Sigmoid colon (tissue), 7 donors: ENCODE measurements at places on chromosomes 3 and 15. TPM values are rescaled to one million over a fixed set of nuclear protein-coding genes. Genes with fewer than 3 reads are reported as not detected.

- H3K36me3 ChIP-seq = no peaks in the 10 kb centered on the region
- H3K27me3 ChIP-seq = no peaks in the 10 kb centered on the region
- H3K4me3 ChIP-seq = no peak overlapping the region
- peak overlapping the region; percentile 63 for H3K27ac ChIP-seq
Measured at GRCh38 chr3:115021061-115021460, 126.0 kb downstream of the ZBTB20 start.

Gene TTLL13
- total RNA-seq = not detected

Gene KBTBD12
- 3.0 TPM for total RNA-seq

- H3K4me1 ChIP-seq = no peaks in the 10 kb centered on the region
- no peaks in the 10 kb centered on the region for H3K36me3 ChIP-seq
- H3K27me3 ChIP-seq = no peaks in the 10 kb centered on the region
- H3K27ac ChIP-seq = no peak overlapping the region
- H3K4me3 ChIP-seq = no peak overlapping the region
Measured at GRCh38 chr3:55014081-55014480, 86.2 kb upstream of the LRTM1 start.

GRCh38 chr3:100080573-100080972, 33.7 kb downstream of the FILIP1L start:
- H3K4me3 ChIP-seq = no peak overlapping the region
- no peak for DNase-seq
- peak overlapping the region; percentile 31 for H3K27ac ChIP-seq
- no peaks in the 10 kb centered on the region for H3K27me3 ChIP-seq
- H3K36me3 ChIP-seq = no peaks in the 10 kb centered on the region
- no peaks in the 10 kb centered on the region for H3K4me1 ChIP-seq

- DNase-seq = no peak
- no peaks in the 10 kb centered on the region for H3K27me3 ChIP-seq
- H3K27ac ChIP-seq = no peak overlapping the region
- H3K4me3 ChIP-seq = no peak overlapping the region
- no peaks in the 10 kb centered on the region for H3K36me3 ChIP-seq
Measured at GRCh38 chr3:186879781-186880180, 37.3 kb downstream of the ADIPOQ start.

Gene TRPM1
- total RNA-seq = not detected

DNA sequence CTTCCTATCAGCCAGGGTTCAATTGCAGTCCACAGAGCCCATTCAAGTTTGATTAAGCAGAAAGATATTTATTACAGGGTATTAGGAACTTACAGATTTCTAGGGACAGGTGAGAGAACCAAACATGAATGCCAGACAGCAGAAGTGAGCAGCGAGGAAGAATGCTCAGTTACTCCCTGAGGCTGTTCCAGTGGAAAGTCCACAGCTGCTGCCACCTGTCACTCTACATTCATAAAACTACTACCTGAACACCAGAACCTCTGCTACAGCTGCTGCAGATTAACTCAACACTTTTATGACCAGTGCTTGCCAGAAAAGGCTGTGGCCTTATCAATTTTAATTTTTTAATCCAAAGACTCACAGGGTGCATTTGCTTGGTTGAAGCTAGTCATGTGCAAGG, 325.4 kb upstream of the ONECUT1 start:
- no peaks in the 10 kb centered on the region for H3K4me1 ChIP-seq
- no peaks in the 10 kb centered on the region for H3K36me3 ChIP-seq
- no peak for DNase-seq
- H3K27ac ChIP-seq = no peak overlapping the region
- no peaks in the 10 kb centered on the region for H3K27me3 ChIP-seq
- no peak overlapping the region for H3K4me3 ChIP-seq

GRCh38 chr3:112802338-112802737, 44.3 kb downstream of the CD200R1L start:
- no peaks in the 10 kb centered on the region for H3K27me3 ChIP-seq
- no peaks in the 10 kb centered on the region for H3K36me3 ChIP-seq
- no peak for DNase-seq
- peaks cover 8% of the 10 kb centered on the region for H3K4me1 ChIP-seq

DNA sequence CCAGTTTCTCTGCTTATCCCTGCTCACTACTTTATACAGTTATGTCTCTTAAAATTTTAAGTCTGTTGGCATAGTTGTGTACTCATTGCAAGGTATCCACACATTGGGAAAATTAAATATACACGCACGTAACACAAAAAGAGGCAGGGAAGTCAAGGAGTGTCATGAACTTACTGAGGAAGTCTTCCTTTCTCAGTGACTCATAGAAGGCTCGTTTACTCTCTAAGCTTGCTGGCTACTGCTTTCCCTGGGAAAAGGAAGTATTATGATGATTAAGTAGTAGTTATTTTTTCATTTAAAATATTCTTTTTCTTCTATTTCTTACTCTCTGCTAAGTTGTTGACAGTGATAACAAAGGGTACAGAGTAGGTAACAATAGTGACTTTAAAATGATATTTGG, 287.3 kb downstream of the UBE2E2 start:
- H3K36me3 ChIP-seq = no peaks in the 10 kb centered on the region
- no peak overlapping the region for H3K4me3 ChIP-seq
- H3K27ac ChIP-seq = no peak overlapping the region

Gene SCN11A
- total RNA-seq = 3.0 TPM

GRCh38 chr3:123072152-123072551, 5.3 kb downstream of the PDIA5 start:
- DNase-seq = no peak
- H3K27ac ChIP-seq = peak overlapping the region; percentile 28
- H3K36me3 ChIP-seq = no peaks in the 10 kb centered on the region
- H3K4me3 ChIP-seq = no peak overlapping the region

DNA sequence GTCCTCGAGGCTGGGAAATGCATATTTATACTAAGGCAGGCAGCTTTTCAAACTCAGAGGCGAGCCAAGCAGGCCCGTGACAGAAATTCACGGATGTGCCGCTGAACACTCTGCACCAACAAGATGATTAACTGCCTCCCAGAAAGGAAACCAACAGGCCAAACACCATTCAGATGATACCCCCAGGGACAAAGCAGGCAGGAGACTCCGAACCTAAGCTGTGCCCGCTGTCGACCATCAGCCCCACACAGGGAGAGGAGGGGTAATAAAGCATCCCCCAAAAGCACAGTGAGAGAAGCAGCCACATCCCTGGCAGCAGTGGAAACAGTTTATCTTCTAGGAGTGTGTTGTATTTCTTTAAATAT, 31.8 kb downstream of the ADAMTS17 start:
- no peaks in the 10 kb centered on the region for H3K36me3 ChIP-seq
- DNase-seq = no peak
- no peak overlapping the region for H3K4me3 ChIP-seq

GRCh38 chr3:169914321-169914720, 2.9 kb downstream of the SAMD7 start:
- H3K36me3 ChIP-seq = no peaks in the 10 kb centered on the region
- no peaks in the 10 kb centered on the region for H3K27me3 ChIP-seq

- no peak overlapping the region for H3K4me3 ChIP-seq
- no peaks in the 10 kb centered on the region for H3K27me3 ChIP-seq
- no peak for DNase-seq
- H3K36me3 ChIP-seq = no peaks in the 10 kb centered on the region
Measured at GRCh38 chr3:11716573-11717290, 73.0 kb upstream of the VGLL4 start.

- DNase-seq = no peak
- no peaks in the 10 kb centered on the region for H3K36me3 ChIP-seq
Measured at GRCh38 chr3:146585156-146585555, 20.0 kb downstream of the PLSCR5 start.

DNA sequence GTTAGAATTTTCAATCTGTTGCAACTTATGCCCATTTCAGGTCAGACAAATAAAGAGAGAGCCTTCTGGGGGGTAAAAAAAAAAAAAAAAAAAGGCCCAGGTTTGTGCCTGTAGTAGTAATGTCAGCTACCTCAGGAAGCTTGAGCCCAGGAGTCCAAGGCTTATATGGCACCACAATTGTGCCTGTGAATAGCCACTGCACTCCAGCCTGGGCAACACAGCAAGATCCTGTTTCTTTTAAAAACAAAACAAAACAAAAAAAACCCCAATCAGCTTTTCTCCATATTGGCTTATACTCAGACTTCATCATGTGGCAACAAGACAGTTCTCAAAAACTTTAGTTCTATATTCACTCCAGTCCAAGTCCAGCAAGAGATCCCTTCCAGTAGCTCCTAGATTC, 8.4 kb upstream of the LRRFIP2 start:
- DNase-seq = no peak
- H3K27ac ChIP-seq = peak overlapping the region; percentile 80
- no peaks in the 10 kb centered on the region for H3K27me3 ChIP-seq
- peaks cover 41% of the 10 kb centered on the region for H3K4me1 ChIP-seq
- no peaks in the 10 kb centered on the region for H3K36me3 ChIP-seq

GRCh38 chr3:169812332-169813235, at the start of the genes LRRC34 and LRRIQ4:
LRRC34 (minus strand) TSS chr3:169812904; CDS start chr3:169812548, 356 bp downstream.
LRRIQ4 (plus strand) TSS chr3:169812870; CDS start chr3:169821922, 9,052 bp downstream.
- H3K27me3 ChIP-seq = no peaks in the 10 kb centered on the region
- peaks cover 15% of the 10 kb centered on the region for H3K4me1 ChIP-seq
- peak within 1 kb of the TSS; percentile 55 for H3K4me3 ChIP-seq
- no peaks in the 10 kb centered on the region for H3K36me3 ChIP-seq
- peak within 1 kb of the TSS; percentile 74 for H3K27ac ChIP-seq

- no peaks in the 10 kb centered on the region for H3K27me3 ChIP-seq
- no peak overlapping the region for H3K4me3 ChIP-seq
- H3K4me1 ChIP-seq = no peaks in the 10 kb centered on the region
- no peak for DNase-seq
- H3K36me3 ChIP-seq = no peaks in the 10 kb centered on the region
Measured at GRCh38 chr3:8775181-8775580, 5.8 kb upstream of the OXTR start.

GRCh38 chr3:34856081-34856947, 783.0 kb upstream of the ARPP21 start:
- H3K27ac ChIP-seq = no peak overlapping the region
- no peaks in the 10 kb centered on the region for H3K27me3 ChIP-seq

- H3K4me1 ChIP-seq = no peaks in the 10 kb centered on the region
- H3K27ac ChIP-seq = no peak overlapping the region
- H3K27me3 ChIP-seq = no peaks in the 10 kb centered on the region
- H3K36me3 ChIP-seq = no peaks in the 10 kb centered on the region
- no peak overlapping the region for H3K4me3 ChIP-seq
Measured at GRCh38 chr3:124381575-124382333, 348.5 kb upstream of the UMPS start.

Gene ZNF770
- 20.4 TPM for total RNA-seq

Gene LRRC34
- total RNA-seq = 1.8 TPM

GRCh38 chr3:126287536-126288241, 69.5 kb downstream of the KLF15 start:
- peak overlapping the region; percentile 87 for H3K27ac ChIP-seq
- no peaks in the 10 kb centered on the region for H3K4me1 ChIP-seq
- H3K27me3 ChIP-seq = no peaks in the 10 kb centered on the region
- no peaks in the 10 kb centered on the region for H3K36me3 ChIP-seq
- peak; percentile 92 for DNase-seq

Gene P2RY12
- total RNA-seq = 4.9 TPM
